ENCODE measurements at places on chromosomes 12 and 14. TPM values are rescaled to one million over a fixed set of nuclear protein-coding genes. Genes with fewer than 3 reads are reported as not detected.

DNA sequence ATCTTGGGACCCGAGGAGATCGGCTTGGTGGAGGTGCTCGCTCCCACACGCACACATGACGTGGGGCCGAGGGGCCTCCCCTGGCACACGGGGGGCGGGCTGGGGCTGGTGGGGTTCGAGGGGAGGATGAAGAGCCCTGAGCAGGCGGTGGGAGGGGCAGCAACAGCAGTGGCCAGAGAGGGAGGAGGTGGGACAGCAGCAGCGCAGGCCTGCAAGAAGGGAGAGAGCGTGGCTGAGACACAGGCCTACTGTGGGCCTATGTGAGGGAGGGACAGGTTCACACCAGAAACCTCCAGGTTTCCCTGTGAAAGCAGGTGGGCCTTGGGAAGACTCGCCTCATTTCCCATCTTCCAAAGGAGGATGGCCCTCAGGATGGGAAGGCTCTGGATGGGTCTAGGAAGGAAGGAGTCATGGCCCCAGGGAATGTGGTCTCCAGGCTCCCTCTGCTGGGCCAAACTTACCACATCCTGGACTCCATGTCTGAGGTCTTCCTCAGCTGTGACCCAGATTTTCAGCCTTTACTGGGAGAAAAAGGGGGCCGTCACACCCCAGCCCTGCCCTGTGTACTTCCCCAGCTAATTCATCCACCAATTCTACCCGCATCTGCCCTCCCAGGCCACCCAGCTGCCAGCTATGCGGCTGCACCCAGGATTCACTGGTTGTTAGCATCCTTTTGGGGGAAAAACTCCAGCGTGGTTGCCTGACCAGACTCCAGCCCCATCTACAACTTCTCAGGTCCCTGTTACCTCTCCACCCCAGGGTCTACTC is 2.8 kb downstream of the PIANP start:
- DNase-seq, result peak; percentile 78

DNA sequence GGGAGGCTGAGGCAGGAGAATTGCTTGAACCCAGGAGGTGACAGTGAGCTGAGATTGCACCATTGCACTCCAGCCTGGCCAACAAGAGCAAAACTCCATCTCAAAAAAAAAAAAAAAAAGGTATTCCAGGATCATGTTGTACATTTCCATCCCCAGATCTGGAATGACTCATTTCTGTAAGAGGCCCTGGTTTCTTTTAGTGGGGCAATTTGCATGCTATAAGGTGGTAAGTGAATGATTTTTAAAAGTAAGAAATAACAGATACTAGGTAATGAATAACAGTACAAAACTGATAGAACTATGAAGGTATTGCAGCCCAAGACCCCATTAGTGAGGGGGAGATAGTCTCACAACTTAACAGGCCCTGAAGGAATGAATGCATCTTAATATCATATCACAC is 17.7 kb upstream of the ADCK1 start:
- no peak for DNase-seq

DNA sequence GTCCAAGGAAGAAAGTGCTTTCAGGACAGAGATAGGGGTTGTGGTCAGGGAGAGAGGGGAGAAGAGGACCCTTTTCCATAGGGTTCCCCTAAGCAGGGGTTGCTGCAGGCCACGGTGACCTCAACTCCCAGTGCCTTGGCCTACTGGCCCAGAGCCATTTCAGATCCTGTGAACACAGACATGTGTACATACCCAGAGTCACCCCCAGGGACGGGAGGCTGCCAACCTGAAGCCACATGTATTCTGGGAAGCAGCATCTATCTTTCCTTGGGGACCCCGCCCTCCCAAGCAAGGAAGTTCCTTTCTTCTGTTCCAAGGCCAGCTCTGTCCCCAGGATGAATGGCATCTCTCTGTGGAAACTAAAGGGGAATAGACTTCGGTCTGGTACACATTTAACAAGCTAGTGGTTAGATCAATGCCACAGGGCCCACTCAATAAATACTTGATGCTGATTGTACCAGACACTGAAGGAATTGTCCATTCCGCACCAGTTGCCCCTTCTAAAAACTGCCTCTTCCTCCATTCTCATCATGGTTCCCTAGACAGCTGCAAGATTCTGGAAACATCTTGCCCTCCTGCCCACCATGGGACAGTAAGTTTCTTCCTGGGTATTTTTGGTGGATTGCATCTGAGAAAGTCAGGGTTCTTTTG is 25.2 kb upstream of the DGLUCY start:
- no peak for DNase-seq

GRCh38 chr12:101719566-101719965 is 19.7 kb downstream of the SYCP3 start:
- DNase-seq, result no peak

DNA sequence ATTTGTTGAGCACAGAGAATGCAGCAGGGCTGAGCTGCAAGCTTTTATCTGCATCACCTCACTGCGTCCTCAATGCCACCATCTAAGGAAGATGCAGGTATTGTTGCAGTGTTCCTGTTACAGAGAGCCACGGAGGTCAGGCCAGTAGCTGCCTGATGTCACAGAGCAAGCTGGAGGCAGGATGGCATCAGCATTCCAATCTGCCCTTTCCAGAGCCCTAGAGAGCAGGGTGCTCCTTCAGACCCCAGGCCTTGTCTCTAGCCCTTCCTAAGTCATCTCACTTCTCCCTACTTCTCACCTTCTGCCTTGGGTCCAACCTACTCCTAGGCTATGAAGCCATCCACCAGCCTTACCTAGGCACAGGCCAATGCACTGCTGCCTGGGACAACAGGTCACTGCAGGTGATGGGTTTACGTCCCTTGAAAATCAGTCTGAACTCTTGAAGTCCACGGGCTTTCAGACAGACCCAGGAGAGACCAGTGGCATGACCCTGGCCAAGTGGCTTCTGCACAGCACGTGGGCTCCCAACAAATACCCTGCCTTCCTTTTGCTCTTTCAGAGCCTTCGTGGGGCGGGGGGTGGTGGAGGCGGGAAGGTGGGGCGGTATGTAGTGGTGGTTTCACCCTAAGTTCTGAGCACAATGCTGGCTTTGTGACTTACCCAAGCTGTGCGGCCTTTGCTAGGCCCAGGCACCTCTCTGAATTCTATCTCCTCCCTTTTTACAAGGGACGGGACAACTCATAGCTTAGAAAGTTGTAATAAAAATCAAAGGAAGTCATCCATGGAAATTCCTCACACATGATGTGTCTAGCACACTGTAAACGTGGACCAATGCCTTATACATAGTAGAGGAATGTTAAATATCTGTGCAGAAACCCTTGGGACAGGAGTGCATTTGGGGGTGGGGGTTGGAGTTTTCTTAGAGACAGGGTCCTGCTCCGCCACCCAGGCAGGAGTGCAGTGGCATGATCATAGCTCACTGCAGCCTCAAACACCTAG is 136.0 kb downstream of the KSR2 start:
- no peak for DNase-seq

- no peak for DNase-seq
Measured at GRCh38 chr14:62905566-62905965, 139.7 kb downstream of the KCNH5 start.

- DNase-seq, result peak; percentile 30
Measured at GRCh38 chr12:66011731-66012130, 118.8 kb downstream of the LLPH start.

DNA sequence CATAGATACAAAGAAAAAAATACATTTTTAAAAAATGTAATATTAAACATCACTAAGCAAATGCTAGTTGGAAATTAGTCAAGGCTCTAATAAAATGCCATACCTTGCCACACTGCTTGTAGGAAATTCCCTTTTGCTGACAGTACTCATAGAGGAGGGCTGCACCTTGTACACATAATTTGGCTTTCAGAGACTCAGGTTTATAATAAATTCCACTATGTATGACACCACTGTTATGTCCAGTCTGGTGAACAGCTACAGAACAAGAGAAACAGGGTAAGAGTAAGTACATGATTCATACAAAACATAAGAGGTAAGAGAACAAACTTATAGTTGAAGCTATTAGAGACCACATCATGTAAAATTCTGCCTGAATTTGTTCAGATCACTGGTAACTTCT is 10.1 kb downstream of the L2HGDH start:
- DNase-seq, result no peak

GRCh38 chr12:47207829-47208248 is 128.1 kb upstream of the AMIGO2 start:
- no peak for DNase-seq

Gene GPR68
- 0.74 TPM for total RNA-seq

Gene DNAJC22
- 1.1 TPM for total RNA-seq

Gene PFKM
- total RNA-seq, result 57.0 TPM

Gene ETNK1
- 41.8 TPM for total RNA-seq

Gene GZMH
- total RNA-seq, result not detected

Gene PLEKHH1
- total RNA-seq, result 1.0 TPM

Gene GARIN6
- total RNA-seq, result not detected

Gene THTPA
- total RNA-seq, result 10.6 TPM

Gene CNTN1
- 0.17 TPM for total RNA-seq

Gene GYS2
- not detected for total RNA-seq

All from dermis blood vessel endothelial cell (primary cell).